ENCODE measurements at places on chromosomes 1 and 21.

DNA sequence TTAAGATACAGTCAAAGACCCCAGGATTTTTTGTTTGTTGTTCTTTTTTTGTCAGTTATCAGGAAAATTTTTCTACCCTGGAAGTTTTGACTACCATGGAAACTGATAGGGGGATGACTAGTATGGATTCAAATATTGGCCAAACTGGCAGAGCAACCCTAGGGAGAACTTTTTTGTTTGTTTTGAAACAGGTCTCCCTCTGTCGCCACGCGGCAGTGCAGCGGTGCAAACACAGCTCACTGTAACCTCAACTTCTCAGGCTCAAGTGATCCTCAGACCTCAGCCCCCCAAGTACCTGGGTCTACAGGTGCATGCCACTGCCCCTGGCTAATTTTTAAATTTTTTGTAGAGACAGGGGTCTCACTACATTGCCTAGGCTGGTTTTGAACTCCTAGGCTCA lies 46.6 kb downstream of the TOR3A start:
- DNase-seq: no peak

- no peak for DNase-seq
Observed at GRCh38 chr1:39900662-39901463, 854 bp downstream of the MYCL start.

DNA sequence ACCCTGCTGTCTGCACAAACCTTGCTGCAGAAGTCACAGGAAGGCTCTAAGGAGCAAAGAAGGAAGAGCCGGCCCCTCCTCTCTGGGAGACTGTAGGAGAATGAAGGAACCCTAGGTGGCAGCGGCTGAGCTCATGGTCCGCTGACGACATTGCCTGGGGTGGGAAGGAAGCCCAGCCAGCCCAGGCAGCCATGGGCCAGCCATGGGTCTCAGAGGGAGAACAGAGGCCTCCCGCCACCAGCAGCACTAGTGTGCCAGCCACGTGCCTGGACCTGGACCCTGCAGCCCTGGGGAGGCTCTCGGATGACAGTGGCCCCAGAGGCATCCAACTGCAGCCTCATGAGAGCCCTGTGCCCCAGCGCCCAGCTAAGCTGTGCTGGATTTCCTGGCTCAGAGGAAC lies 49.2 kb upstream of the POFUT2 start:
- no peak for DNase-seq

- DNase-seq: no peak
Observed at GRCh38 chr1:46689897-46690296, 18.2 kb downstream of the TEX38 start.

GRCh38 chr1:112956544-112957132 lies 642 bp upstream of the SLC16A1 start:
- DNase-seq: no peak

DNA sequence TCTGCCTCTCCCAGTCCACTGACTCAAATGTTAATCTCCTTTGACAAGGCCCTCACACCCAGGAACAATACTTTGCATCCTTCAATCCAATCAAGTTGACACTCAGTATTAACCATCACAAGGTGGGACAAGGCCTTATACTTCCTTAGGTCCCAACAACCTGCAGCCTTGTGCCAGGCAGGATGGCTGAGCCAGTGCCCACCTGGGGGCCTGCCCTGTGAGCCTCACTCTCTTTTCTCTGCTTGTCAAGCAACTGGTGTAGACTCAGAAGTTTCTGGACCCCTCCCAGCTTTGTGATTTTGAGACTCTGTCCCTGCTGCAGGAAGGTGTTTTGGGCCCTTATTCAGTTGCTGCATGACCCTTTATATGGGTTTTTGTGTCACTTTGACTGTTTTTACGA lies 310.0 kb upstream of the C1orf174 start:
- DNase-seq: no peak

DNA sequence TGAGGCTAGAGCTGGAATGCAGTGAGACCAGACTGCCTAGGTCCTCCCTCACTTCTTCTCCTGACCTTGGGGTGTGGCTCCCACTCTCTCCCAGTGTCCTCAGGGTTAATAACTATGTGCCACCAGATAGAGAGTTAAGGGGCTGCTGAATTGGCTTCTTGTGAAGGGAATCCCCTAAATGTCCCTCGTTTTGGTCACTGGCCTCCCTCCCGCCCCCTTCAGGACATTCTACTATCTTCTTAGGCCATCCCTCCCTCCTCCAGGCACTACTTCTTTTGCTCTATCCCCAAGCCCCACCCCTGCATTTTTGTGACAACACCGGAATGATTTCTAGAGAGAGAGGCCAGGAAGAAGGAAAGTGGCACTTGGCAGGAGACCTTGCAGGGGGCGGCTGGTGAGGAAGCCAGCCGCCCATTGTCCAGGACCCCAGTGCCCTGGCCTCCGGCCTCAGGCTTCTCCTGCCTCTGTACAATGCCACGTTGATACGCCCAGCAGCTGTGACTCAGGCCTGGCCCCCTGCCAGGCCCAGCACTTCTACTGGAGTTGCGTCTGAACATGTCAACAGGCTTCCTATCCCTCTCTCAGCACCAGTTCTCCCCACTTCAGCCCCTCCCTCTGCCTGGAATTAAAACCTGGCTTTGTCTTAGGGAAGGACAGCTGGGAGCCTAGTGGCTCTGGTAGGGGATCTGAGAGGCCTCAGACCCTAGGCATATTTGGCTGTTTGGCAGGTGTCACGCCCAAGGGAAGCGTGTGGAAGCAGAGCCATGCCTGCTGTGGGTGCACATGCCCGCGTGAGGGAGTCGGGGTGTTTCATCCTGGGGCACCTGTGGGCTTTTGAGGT lies 9.1 kb downstream of the LMNA start:
- DNase-seq: no peak

DNA sequence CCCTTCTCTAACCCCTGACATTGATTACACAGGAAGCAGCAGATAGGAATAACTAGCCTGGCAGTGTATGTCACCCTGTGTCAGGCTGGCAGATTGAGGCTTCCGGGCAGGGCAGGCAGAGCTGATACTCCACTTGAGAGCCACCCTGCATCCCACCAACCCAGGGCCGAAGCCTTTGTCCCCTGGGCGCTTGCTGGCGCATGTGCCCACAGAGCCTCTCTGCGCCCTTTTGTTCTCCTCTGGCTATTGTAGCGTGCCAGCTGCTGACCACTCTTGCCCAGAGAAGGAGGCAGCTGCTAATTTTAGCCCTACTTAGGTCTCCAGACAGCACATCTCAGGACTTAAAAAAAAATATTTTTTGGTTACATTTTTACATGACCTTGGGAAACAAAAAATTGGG lies 304.9 kb downstream of the HHAT start:
- no peak for DNase-seq

DNA sequence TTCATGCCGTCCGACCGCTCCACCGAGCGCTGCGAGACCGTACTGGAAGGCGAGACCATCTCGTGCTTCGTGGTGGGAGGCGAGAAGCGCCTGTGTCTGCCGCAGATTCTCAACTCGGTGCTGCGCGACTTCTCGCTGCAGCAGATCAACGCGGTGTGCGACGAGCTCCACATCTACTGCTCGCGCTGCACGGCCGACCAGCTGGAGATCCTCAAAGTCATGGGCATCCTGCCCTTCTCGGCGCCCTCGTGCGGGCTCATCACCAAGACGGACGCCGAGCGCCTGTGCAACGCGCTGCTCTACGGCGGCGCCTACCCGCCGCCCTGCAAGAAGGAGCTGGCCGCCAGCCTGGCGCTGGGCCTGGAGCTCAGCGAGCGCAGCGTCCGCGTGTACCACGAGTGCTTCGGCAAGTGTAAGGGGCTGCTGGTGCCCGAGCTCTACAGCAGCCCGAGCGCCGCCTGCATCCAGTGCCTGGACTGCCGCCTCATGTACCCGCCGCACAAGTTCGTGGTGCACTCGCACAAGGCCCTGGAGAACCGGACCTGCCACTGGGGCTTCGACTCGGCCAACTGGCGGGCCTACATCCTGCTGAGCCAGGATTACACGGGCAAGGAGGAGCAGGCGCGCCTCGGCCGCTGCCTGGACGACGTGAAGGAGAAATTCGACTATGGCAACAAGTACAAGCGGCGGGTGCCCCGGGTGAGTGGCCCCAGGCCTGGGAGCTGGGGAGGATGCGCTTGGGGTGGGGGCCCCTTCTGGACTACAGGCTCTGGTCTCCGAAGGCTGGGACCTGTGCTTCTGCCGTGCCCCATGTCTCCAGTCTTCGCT lies 1.1 kb downstream of the SKI start:
- DNase-seq: no peak

DNA sequence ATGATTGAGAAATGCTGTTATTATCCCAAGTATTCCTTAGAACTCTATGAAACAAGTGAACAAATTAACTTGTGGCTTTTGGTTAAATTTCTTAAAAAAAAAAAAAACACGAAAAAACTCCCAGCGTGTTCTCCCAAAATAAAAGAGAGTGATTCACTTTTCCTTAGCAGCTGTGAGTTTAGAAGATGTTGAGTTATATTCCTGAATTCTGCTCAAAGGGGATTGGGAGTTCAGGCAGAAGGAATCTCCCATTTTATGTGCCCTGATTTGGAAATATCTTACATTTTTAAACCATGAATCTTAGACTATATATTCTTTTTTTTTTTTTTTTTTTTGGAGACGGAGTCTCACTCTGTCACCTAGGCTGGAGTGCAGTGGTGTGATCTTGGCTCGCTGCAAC lies 34.3 kb downstream of the SMG7 start:
- DNase-seq: no peak

DNA sequence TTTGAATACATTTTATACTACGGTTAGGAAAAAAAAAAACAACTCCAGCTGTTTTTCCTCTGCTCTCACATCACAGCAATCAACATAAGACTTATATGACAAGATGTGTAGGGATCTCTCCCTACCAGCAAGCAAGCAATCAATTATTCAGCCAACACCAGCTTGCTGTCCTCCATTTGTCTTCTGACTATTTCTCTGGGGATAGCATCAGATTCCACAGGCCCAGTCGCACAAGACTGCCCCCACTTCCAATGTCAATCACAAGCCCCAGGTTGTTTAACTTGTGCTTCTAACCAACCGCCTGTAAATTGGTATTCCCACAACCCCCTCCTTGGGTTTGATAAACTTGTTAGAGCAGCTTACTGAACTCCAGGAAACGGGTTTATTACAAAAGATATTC lies 873.1 kb upstream of the TMPRSS15 start:
- no peak for DNase-seq

DNA sequence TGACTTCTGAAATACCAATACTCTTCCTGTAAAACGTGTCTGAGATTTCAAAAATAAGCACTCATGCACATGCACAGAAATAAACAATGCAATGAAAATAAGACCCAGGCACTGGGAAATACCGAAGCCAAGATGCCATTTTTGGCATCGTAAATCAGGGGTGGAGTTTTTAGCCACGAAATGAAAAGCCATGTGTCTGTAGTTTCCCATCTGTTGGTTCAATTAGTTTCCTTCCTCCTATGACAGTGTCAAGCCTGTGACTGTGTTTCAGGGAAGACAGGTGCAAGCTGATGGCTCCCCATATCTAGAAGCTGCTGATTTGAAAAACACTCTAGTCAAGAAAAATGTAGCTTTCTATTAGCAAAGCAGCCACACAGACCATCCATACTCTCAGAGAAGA lies 480.4 kb upstream of the CAMK1G start:
- no peak for DNase-seq

- no peak for DNase-seq
Observed at GRCh38 chr1:55877437-55878232, 662.5 kb upstream of the USP24 start.

DNA sequence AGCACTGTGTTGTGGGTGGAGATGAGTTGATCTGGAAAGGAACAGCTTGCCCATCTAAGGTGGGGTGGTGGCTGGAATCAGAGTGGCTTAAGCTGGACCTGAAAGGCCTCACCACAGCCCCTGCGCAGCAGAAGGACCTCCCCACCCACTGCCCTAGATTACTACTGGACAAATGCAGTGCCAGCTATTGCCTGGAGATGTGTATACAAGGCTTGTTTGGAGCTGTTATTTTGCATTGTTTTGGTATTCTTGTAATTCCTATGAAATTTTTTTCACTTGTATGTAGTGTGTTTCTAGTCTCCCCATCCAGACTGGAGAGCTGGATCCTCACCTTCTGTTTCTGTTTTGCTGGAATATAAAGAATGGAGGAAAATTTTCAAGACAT lies 1.3 kb upstream of the SLC30A1 start:
- DNase-seq: no peak

DNA sequence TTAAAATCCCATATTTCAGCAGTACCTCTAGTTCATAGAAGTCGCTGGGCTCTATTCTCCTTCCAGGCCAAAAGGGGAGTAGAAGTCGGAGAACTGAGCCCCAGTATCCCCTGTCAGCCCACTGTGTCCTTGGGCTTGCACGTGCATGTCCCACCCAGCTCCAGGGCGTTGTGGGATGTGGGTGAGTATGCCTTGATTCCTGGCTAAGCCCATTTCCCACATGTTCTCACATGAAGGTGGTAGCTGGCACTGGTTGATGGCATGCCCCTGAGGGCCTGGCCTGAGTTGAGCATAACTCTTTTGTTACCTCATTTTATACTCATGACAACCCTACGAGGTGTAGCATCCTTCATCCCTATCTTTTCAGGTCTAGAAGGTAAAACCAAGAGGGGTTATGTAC lies 8.0 kb downstream of the SLC6A17 start:
- no peak for DNase-seq

DNA sequence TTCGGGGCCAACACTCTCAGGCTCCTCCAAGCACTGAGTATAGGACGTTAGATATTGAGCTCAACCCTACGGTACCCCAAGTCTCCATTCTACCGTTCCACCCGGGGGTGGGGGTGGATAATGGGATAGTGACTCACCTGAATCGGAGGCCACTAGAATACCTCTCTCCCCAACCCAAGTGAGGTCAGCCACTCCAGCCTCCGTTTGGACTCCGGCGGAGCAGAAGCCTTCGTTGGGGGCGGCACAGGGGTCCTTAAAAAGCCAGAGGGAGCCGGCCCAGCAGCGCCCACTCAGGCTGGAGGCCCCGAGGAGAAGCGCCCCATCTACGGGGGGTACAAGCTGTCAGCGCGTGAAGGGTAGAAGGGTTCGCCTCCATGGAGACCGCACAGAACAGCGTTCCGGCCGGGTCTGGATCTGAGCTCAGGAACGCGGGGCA lies 556 bp downstream of the WDR77 start:
- DNase-seq: no peak

DNA sequence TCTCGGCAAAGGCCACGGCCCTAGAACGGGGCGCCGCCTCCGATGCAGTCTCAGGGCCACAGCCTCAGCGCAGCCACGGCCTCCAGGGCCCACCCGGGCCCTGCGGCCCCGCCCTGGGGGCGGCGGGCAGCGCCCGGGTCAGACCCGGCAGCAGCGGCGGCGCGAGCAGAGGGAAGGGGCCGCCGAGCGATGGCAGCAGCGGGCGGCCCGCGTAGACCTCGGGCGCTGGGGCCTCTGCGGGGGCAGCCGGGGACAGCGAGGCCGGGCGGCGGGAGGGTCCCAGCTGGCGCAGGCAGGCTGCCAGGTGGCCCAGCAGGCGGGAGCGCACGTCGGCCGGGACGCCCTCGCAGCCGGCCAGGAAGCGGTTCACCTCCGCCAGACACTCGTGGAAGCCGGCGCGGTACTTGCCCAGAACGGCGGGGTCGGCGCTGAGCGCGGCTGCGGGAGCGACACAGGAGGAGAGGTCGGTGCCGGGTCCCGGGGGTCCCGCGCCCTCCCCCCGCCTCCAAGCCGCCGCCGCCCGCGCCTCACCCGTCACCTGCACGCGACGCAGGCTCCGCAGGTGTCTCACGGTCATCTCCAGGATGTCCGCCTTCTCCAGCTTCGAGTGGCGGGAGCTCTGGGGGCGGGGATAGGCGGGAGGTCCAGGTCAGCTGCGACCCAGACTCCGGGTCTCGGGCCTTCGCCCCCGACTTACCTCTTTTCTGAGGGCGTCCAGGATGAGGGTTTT lies 737 bp downstream of the HES4 start:
- DNase-seq: no peak

GRCh38 chr1:41768583-41768982 lies 150.1 kb downstream of the HIVEP3 start:
- DNase-seq: no peak

GRCh38 chr1:91835087-91835521 lies 50.8 kb downstream of the TGFBR3 start:
- no peak for DNase-seq

Data from iPS DF 19.7 (cell line).